Aorta (tissue), 5 donors: ENCODE measurements at places on chromosomes 7 and 10. TPM values are rescaled to one million over a fixed set of nuclear protein-coding genes. Genes with fewer than 3 reads are reported as not detected.

DNA sequence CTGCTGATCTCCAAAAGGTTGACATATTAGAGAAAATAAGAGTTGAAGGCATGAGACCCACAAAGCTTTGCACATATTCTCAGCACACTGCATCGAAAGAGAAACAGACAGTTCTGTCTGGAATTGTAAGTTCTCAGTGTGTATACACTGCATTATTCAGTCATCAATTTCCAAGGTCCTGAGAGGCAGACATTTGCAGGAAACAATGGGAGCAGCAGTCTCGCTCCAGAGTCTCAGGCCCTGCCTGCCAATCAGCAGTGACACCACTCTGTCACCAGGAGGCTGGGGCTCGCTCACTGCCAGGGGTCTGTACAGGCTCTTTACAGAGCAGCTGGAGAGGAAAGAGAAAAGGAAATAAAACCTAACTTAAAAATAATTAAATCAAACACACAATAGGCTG is 36.3 kb downstream of the JAZF1 start:
- no peak for DNase-seq
- H3K4me1 ChIP-seq, result no peaks in the 10 kb centered on the region
- no peaks in the 10 kb centered on the region for H3K27me3 ChIP-seq
- H3K36me3 ChIP-seq, result no peaks in the 10 kb centered on the region

GRCh38 chr10:127028556-127028955 is 123.3 kb downstream of the DOCK1 start:
- no peak overlapping the region for H3K4me3 ChIP-seq
- H3K36me3 ChIP-seq, result peaks cover 12% of the 10 kb centered on the region
- no peak for DNase-seq
- no peaks in the 10 kb centered on the region for H3K4me1 ChIP-seq
- no peaks in the 10 kb centered on the region for H3K27me3 ChIP-seq
- no peak overlapping the region for H3K27ac ChIP-seq

- H3K27me3 ChIP-seq, result peaks cover 1% of the 10 kb centered on the region
- DNase-seq, result no peak
- H3K4me3 ChIP-seq, result no peak overlapping the region
- H3K36me3 ChIP-seq, result no peaks in the 10 kb centered on the region
- H3K4me1 ChIP-seq, result no peaks in the 10 kb centered on the region
Observed at GRCh38 chr10:45408421-45409319, 34.7 kb downstream of the ALOX5 start.

DNA sequence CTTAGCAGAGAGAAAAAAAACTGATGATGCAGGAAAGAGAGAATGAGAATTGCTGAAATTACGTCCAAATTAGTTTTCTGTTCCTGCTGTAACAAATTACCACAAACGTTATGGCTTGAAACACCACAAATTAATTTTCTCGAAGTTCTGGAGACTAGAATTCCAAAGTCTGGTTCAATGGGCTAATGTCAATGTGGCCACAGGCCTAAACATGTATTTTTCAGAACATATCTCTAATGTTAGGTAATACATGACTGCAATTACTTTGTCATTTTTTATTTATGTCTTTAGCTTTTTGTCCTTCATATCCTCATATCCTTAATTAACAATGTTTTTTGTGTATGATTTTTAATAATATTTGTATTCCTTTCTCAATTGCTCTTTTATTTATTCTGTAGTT is 3.0 kb upstream of the AKR1C3 start:
- H3K4me3 ChIP-seq, result no peak overlapping the region
- H3K27me3 ChIP-seq, result no peaks in the 10 kb centered on the region
- H3K27ac ChIP-seq, result no peak overlapping the region
- no peaks in the 10 kb centered on the region for H3K4me1 ChIP-seq

GRCh38 chr7:157176771-157177170 is 38.0 kb downstream of the UBE3C start:
- peaks cover 9% of the 10 kb centered on the region for H3K36me3 ChIP-seq
- H3K4me1 ChIP-seq, result no peaks in the 10 kb centered on the region
- DNase-seq, result no peak
- no peaks in the 10 kb centered on the region for H3K27me3 ChIP-seq
- no peak overlapping the region for H3K4me3 ChIP-seq
- H3K27ac ChIP-seq, result no peak overlapping the region

GRCh38 chr7:37196676-37197075 is 252.0 kb downstream of the ELMO1 start:
- no peak for DNase-seq
- H3K4me3 ChIP-seq, result no peak overlapping the region
- peaks cover 3% of the 10 kb centered on the region for H3K4me1 ChIP-seq
- H3K36me3 ChIP-seq, result no peaks in the 10 kb centered on the region
- no peaks in the 10 kb centered on the region for H3K27me3 ChIP-seq

- DNase-seq, result no peak
- H3K36me3 ChIP-seq, result no peaks in the 10 kb centered on the region
- no peaks in the 10 kb centered on the region for H3K4me1 ChIP-seq
- H3K27ac ChIP-seq, result no peak overlapping the region
Observed at GRCh38 chr7:98300595-98301372, 19.3 kb downstream of the BRI3 start.

DNA sequence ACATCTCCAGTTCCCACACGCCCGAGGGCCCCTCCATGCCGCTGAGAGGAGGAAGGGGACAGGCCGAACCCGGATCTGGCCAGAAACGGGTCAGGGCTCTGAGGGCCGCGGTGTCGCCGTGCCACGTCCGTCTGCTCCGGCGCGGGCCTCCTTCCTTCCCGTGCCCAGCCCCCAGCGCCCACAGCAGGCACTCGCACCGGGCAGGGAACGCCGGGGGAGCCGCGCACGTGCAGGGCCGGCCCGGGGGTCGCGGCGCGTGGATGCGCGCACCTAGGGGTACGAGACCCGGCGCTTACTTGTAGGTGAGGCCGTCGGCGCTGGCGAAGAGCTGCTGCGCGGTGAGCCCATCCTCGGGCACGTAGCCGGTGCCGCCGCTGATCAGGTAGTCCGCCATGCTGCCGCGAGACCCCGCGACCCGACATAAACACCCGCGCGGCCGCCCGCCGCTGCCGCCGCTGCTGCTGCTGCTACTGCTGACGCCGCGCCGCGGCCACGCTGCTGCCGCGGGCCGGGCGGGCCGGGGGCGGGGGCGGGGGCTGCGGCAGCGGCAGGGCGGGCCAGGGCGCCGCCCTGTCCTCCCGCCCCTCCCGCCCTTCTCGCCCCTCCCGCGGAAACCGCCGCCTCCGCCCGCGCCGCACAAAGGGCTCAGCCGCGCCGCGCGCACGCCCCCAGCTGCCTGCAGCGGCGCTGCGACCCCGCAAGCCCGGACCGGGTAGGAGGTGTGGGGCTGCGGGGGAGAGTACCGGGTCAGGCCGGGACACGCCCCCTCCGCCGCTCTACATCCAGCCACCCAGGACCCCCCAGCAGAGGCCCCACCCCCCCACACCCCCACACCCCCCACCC is 4.1 kb downstream of the IMPDH1 start:
- DNase-seq, result peak; percentile 87
- no peak overlapping the region for H3K27ac ChIP-seq
- no peaks in the 10 kb centered on the region for H3K36me3 ChIP-seq

VAX1 gene
- not detected for total RNA-seq

SPAG6 gene
- 0.36 TPM for total RNA-seq

SFRP4 gene
- 302 TPM for total RNA-seq

CEP55 gene
- 0.55 TPM for total RNA-seq

MYO3A gene
- total RNA-seq, result 3.5 TPM

DPCD gene
- 5.5 TPM for total RNA-seq

TET1 gene
- total RNA-seq, result 3.6 TPM
